CD4-positive, alpha-beta memory T cell (primary cell): ENCODE measurements at places on chromosomes 2 and 18. TPM values are rescaled to one million over a fixed set of nuclear protein-coding genes. Genes with fewer than 3 reads are reported as not detected.
A peak's percentile ranks its signal among the peaks of the same experiment; 100 is the strongest.

The HAUS1 gene
- 23.3 TPM for total RNA-seq

The MDH1 gene
- total RNA-seq, result 93.8 TPM

The TMEM185B gene
- total RNA-seq, result 20.8 TPM

The UGT1A3 gene
- not detected for total RNA-seq

The SNTG2 gene
- total RNA-seq, result 1.3 TPM

The RTP5 gene
- 0.28 TPM for total RNA-seq

GRCh38 chr2:11103984-11104793, 51.1 kb upstream of the SLC66A3 start:
- H3K4me1 ChIP-seq, result peaks cover 52% of the 10 kb centered on the region
- peak overlapping the region; percentile 44 for H3K4me3 ChIP-seq
- H3K27me3 ChIP-seq, result no peaks in the 10 kb centered on the region
- peak; percentile 49 for DNase-seq

DNA sequence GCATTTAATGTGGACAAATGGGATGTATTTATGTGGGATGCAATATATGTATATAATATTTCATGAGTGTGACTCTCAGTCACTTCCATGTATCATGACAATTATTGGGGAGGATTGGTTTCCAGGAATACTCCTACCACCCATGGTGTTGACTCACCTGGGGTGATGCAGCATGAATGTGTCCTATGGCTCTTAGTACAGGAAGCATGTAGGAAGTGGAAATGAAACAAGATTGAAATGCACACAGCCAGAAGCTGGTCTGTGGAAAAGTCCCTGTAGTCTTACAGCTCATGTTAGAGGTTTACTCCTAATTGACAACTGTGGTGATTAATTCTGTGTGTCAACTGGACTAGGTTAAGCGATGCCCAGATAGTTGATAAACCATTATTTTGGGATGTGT, 89.3 kb upstream of the HAAO start:
- H3K27me3 ChIP-seq, result no peaks in the 10 kb centered on the region
- H3K36me3 ChIP-seq, result no peaks in the 10 kb centered on the region
- H3K4me1 ChIP-seq, result peaks cover 9% of the 10 kb centered on the region
- no peak for DNase-seq

DNA sequence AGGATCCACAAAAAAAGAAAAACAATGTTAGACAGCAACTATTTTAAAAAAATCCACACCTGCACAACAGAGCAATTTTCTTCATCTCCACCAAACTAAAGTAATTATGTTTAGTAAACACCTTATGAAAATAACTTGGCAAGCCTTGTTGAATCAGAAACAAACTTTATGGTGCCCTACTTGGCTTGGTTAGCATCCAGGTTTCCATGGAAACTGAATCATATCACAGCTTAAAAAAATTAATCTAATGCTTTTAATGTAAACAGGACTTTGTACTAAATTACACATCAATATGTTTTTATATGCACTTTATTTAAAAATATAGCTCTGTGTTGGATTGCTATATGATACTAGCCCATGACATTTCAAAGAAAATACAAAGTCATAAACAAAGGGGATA, 1882.4 kb downstream of the SUCLG1 start:
- no peak for DNase-seq
- H3K36me3 ChIP-seq, result no peaks in the 10 kb centered on the region
- no peak overlapping the region for H3K4me3 ChIP-seq
- no peak overlapping the region for H3K27ac ChIP-seq
- H3K4me1 ChIP-seq, result no peaks in the 10 kb centered on the region

- no peaks in the 10 kb centered on the region for H3K4me1 ChIP-seq
- H3K27me3 ChIP-seq, result no peaks in the 10 kb centered on the region
- H3K36me3 ChIP-seq, result no peaks in the 10 kb centered on the region
Observed at GRCh38 chr2:74225698-74226459, 27.5 kb downstream of the MTHFD2 start.

- no peak overlapping the region for H3K4me3 ChIP-seq
- H3K27ac ChIP-seq, result no peak overlapping the region
Observed at GRCh38 chr2:206000776-206001175, 85.2 kb downstream of the INO80D start.

- H3K27me3 ChIP-seq, result peaks cover 22% of the 10 kb centered on the region
- DNase-seq, result no peak
- H3K27ac ChIP-seq, result no peak overlapping the region
- H3K36me3 ChIP-seq, result no peaks in the 10 kb centered on the region
- peaks cover 22% of the 10 kb centered on the region for H3K4me1 ChIP-seq
- H3K4me3 ChIP-seq, result no peak overlapping the region
Observed at GRCh38 chr2:205684871-205685313, 2.6 kb downstream of the NRP2 start.

GRCh38 chr2:199850218-199850717, 724 bp downstream of the FTCDNL1 start:
- peaks cover 10% of the 10 kb centered on the region for H3K4me1 ChIP-seq
- H3K27ac ChIP-seq, result peak overlapping the region; percentile 23
- no peaks in the 10 kb centered on the region for H3K27me3 ChIP-seq
- H3K36me3 ChIP-seq, result no peaks in the 10 kb centered on the region
- no peak for DNase-seq

GRCh38 chr2:218981390-218981880, 3.5 kb downstream of the FEV start:
- peak overlapping the region; percentile 42 for H3K4me3 ChIP-seq
- peaks cover 41% of the 10 kb centered on the region for H3K4me1 ChIP-seq
- H3K36me3 ChIP-seq, result no peaks in the 10 kb centered on the region
- DNase-seq, result no peak

GRCh38 chr2:156464106-156464505, 27.9 kb downstream of the GPD2 start:
- no peak overlapping the region for H3K27ac ChIP-seq
- no peaks in the 10 kb centered on the region for H3K4me1 ChIP-seq
- H3K36me3 ChIP-seq, result no peaks in the 10 kb centered on the region
- no peaks in the 10 kb centered on the region for H3K27me3 ChIP-seq
- H3K4me3 ChIP-seq, result no peak overlapping the region

DNA sequence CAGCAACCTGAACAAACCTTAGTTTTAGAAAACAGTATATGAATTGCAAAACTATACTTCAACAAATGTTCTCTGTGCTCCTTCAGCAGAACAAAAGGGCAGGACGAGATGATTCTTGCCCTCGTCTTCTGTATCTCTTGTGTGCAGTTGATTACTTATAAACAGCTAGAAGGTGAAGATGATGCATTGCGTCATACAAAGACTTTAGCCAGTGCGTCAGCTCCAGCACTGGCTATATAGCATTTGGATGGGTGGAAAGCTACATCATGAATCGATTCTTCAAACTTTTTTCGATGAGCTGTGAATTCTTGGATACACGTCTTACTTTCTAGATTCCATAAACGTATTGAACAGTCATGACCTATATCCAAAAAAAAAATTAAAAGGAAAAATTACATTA, 117.1 kb downstream of the STRN start:
- no peaks in the 10 kb centered on the region for H3K4me1 ChIP-seq
- no peaks in the 10 kb centered on the region for H3K27me3 ChIP-seq
- H3K27ac ChIP-seq, result no peak overlapping the region
- no peak overlapping the region for H3K4me3 ChIP-seq
- no peak for DNase-seq

GRCh38 chr2:109527846-109528705, 85.7 kb downstream of the SEPTIN10 start:
- no peak for DNase-seq
- no peaks in the 10 kb centered on the region for H3K27me3 ChIP-seq
- no peak overlapping the region for H3K4me3 ChIP-seq
- no peak overlapping the region for H3K27ac ChIP-seq
- no peaks in the 10 kb centered on the region for H3K36me3 ChIP-seq
- H3K4me1 ChIP-seq, result no peaks in the 10 kb centered on the region

- H3K4me3 ChIP-seq, result no peak overlapping the region
- no peaks in the 10 kb centered on the region for H3K36me3 ChIP-seq
- no peak for DNase-seq
- no peak overlapping the region for H3K27ac ChIP-seq
Observed at GRCh38 chr2:62415518-62415917, 90.5 kb downstream of the TMEM17 start.

GRCh38 chr18:11671156-11671555, 17.9 kb upstream of the GNAL start:
- DNase-seq, result no peak
- H3K4me3 ChIP-seq, result no peak overlapping the region
- H3K27ac ChIP-seq, result no peak overlapping the region
- no peaks in the 10 kb centered on the region for H3K4me1 ChIP-seq

GRCh38 chr2:74498500-74499266, 720 bp downstream of the LBX2 start:
- DNase-seq, result no peak
- H3K4me3 ChIP-seq, result peak overlapping the region; percentile 52
- H3K4me1 ChIP-seq, result peaks cover 36% of the 10 kb centered on the region
- no peak overlapping the region for H3K27ac ChIP-seq
- peaks cover 31% of the 10 kb centered on the region for H3K27me3 ChIP-seq
- peaks cover 7% of the 10 kb centered on the region for H3K36me3 ChIP-seq

- no peak for DNase-seq
- H3K4me1 ChIP-seq, result peaks cover 39% of the 10 kb centered on the region
- no peak overlapping the region for H3K4me3 ChIP-seq
- no peaks in the 10 kb centered on the region for H3K27me3 ChIP-seq
- no peaks in the 10 kb centered on the region for H3K36me3 ChIP-seq
Observed at GRCh38 chr2:161246281-161246680, 61.9 kb upstream of the PSMD14 start.

DNA sequence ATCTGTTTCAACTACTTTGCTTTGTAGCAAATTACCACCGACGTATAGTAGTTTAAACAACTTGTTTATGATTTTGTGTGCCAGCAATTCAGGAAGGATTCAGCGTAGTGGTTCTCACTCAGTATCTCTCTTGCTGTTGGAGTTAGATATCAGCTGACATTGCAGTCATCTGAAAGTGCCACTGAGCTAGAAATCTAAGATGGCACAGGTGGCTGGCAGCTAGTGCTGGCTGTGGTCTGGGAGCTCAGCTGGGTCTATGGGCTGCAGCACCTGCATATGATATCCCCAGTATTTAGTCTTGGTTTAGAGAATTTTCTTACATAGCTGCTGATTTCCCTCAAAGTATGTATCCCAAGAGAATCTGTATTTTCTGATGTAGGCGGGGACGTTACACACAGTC, 235.6 kb downstream of the SCG2 start:
- no peaks in the 10 kb centered on the region for H3K27me3 ChIP-seq
- no peaks in the 10 kb centered on the region for H3K4me1 ChIP-seq
- no peak for DNase-seq
- H3K36me3 ChIP-seq, result no peaks in the 10 kb centered on the region
- no peak overlapping the region for H3K27ac ChIP-seq

GRCh38 chr18:34322365-34323289, 97.9 kb upstream of the NOL4 start:
- H3K4me3 ChIP-seq, result no peak overlapping the region
- no peak for DNase-seq
- H3K4me1 ChIP-seq, result no peaks in the 10 kb centered on the region
- H3K27ac ChIP-seq, result no peak overlapping the region
- no peaks in the 10 kb centered on the region for H3K27me3 ChIP-seq
- H3K36me3 ChIP-seq, result no peaks in the 10 kb centered on the region

DNA sequence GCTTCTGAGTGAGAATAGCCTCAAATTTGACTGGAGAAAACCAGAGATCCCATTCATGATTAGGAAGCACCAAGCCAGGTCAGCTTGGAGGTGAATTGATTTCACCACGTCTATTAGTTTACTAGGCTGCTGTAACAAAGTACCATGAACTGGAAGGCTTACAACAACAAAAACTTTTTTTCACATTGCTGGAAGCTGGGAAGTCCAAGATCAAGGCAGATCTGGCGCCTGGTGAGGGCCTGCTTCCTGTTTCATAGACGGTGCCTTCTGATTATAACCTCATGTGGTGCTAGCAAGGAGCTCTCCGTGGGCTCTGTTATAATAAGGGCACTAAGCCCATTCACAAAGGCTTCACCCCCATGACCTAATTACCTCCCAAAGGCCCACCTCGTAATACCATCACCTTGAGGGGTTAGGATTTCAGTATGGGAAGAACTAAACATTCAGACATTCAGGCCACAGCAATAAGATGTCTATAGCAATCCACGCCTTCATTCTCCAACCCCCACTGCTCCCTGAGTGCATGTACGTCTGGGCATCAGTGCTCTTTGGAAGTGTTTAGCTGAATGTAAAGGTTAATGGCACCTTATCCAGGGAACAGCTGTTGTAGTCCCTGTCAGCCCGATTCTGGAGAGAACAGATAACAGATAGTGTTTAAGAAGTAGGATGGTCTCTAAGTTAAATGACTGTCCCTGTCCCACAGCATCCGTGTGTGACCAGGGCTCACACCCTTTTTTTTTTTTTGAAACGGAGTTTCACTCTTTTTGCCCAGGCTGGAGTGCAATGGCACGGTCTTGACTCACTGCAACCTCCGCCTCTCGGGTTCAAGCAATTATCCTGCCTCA, 89.2 kb downstream of the SOCS6 start:
- no peak for DNase-seq
- no peaks in the 10 kb centered on the region for H3K27me3 ChIP-seq
- no peak overlapping the region for H3K4me3 ChIP-seq
- no peaks in the 10 kb centered on the region for H3K36me3 ChIP-seq
- no peak overlapping the region for H3K27ac ChIP-seq
- H3K4me1 ChIP-seq, result no peaks in the 10 kb centered on the region
